ENCODE measurements at places on chromosomes 6 and 20. TPM values are rescaled to one million over a fixed set of nuclear protein-coding genes. Genes with fewer than 3 reads are reported as not detected.

Gene RNF182
- not detected for total RNA-seq

- peak; percentile 57 for DNase-seq
These were observed 59.7 kb downstream of the HIVEP2 start for GRCh38 chr6:142885182-142885867.

GRCh38 chr6:150711061-150711460 lies 111.4 kb downstream of the PLEKHG1 start:
- no peak for DNase-seq

DNA sequence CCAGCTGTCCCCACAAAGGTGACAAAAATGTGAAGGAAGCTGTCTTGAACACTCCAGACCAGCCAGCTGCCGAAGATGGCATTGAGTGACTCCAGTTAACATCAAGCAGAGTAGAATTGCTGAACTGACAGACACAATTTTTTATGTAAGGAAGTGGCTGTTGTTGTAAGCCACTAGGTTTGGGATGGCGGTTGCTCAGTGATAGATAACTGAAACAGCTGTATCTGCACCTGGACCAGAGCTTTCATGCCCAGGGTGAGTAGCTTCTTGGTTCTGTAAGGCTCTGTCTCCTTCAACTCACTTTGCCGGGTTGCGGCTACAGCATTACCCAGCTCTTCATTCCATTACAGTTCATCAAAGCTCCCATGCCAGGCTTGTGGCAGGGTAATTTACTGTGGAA lies 49.7 kb upstream of the DDR1 start:
- DNase-seq: peak; percentile 31

Gene ADGRF1
- not detected for total RNA-seq

Gene DBNDD2
- total RNA-seq: 9.0 TPM

GRCh38 chr20:58708246-58708931 lies 15.8 kb downstream of the NPEPL1 start:
- DNase-seq: peak; percentile 5

Gene ADGRG6
- 0.35 TPM for total RNA-seq

DNA sequence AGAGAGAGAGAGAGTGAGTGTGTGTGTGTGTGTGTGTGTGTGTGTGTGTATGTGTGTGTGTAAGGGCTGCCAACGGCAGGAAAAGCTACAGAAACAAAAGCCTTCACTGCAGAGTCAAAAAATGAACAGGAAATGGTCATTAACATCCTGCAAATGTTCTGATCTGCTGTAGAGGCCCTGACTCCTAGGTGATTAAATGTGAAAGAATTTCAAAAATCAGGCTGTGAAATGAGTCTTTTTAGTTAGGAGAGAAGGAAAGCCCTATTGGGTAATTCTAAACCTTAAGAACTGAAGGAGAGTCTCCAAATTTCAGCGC lies 166.5 kb upstream of the MYLIP start:
- peak; percentile 12 for DNase-seq

DNA sequence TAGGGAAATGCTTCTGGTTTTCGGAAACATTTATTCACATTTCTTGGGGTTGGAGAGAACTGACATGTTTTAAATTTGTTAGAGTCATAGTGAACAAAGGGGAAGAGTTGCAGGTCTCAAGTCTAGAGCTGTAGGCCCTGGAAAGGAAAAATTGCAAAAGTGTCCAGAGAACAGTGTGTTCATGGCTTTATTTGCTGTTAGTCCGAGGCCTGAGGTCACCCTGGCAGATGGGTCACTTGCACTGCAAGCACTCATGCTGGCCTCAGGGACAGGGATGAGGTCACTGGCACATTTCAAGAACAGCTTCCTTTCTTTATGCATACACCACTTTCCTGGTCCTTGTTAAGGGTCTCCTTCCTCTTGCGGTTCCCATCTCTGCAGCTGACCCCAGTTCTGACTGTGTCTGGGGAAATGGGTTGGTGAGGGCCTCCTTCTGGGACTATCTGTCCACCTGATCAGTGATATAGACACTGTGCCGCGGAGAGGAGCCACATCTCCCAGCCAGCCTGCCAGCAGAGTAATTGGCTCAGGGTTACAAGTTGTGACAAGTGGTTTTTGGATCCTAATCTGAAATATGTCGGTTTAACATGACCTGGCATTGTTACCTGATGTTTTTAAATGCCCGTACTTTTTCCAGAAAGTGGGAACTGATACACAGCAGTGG lies 194.0 kb downstream of the EYA4 start:
- no peak for DNase-seq

Gene EDN1
- total RNA-seq: 0.10 TPM

- peak; percentile 14 for DNase-seq
These were observed 22.9 kb downstream of the BCAS4 start for GRCh38 chr20:50817776-50818172.

DNA sequence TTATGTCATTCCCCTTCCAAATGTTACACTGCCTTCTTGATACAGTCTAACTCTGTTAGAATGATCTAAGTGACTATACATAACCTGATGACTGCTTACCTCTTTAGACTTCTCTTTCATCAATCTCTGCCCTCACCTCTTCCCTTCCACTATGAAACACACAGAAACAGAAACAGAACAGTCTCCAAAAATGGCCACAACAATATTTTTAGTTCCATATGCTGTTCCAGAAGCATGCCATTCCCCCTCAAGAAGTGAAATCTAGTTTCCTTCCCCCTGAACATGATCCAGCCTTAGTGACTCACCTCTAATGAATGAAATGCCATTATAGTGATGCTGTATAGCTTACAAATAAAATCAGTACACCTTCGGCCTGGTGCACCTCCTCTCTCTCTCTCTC lies 229.3 kb upstream of the TENT5A start:
- no peak for DNase-seq

DNA sequence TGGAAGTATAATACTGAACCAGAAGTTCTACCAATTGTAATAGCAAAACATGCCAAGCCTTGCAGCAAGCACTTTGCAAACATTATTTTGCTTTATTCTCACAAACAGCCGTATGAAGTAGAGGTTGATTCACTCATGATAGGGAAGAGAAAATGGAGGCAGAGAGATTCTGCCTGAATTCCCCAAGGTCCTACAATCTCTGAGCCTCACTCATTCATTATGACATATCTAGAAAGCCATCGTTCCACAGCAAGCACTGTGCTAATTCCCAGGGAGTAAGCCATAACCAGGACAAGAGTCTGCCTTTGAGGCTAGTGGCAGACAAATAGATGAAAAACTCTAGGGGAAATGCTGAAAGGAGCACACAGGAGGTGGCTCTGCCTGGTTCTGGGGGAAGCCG lies 288.0 kb downstream of the TSHZ2 start:
- DNase-seq: no peak

Gene RBBP9
- total RNA-seq: 12.9 TPM

Gene CBLN4
- total RNA-seq: not detected

GRCh38 chr6:169157197-169158148 lies 96.2 kb downstream of the THBS2 start:
- no peak for DNase-seq

DNA sequence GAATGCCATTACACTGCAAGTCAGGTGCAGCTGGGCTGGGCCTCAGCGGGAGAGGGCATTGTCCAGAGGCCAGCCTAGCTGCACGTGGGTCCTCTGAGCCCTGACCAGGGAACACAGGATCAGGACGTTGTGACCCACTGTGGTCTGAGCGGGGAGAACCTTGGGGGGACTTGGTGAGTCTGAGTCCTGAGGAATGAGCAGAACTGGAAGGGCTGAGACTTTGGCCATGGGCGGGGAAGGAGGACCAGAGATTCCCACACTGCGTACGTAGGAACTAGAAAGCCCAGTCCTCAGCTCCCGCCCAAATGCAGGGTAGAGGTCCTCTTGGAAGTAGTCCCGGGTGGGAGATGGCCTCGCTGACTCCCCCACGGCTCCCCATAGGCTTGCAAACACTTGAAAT lies 42.5 kb downstream of the GABRR2 start:
- DNase-seq: no peak

All from activated CD4-positive, alpha-beta T cell treated with anti-CD3 and anti-CD28 coated beads, Interleukin-2, amount 10 ng/mL, durations not matched to agents 7 days and 5 days (primary cell).